CD8-positive, alpha-beta T cell (primary cell): ENCODE measurements at places on chromosomes 3 and 15.

DNA sequence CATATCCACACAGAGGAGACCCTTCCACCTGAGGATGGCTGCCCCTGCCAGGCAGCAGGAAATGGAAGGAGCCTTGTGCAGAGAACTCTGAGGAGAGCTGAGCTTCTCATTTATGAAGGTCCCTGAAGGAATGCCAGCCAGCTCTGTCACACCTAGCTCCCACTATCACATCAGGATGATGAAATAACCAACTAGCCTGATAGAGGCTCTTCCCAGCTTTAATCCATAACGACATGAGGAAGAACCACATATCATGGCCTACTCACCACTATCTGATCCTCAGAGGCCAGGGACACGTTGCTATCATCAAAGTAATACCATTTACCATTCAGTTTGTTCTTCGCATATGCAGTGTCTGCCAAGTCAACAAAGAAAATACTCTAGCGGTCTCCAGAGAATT is 1.5 kb upstream of the C3orf62 start:
- DNase-seq = no peak

DNA sequence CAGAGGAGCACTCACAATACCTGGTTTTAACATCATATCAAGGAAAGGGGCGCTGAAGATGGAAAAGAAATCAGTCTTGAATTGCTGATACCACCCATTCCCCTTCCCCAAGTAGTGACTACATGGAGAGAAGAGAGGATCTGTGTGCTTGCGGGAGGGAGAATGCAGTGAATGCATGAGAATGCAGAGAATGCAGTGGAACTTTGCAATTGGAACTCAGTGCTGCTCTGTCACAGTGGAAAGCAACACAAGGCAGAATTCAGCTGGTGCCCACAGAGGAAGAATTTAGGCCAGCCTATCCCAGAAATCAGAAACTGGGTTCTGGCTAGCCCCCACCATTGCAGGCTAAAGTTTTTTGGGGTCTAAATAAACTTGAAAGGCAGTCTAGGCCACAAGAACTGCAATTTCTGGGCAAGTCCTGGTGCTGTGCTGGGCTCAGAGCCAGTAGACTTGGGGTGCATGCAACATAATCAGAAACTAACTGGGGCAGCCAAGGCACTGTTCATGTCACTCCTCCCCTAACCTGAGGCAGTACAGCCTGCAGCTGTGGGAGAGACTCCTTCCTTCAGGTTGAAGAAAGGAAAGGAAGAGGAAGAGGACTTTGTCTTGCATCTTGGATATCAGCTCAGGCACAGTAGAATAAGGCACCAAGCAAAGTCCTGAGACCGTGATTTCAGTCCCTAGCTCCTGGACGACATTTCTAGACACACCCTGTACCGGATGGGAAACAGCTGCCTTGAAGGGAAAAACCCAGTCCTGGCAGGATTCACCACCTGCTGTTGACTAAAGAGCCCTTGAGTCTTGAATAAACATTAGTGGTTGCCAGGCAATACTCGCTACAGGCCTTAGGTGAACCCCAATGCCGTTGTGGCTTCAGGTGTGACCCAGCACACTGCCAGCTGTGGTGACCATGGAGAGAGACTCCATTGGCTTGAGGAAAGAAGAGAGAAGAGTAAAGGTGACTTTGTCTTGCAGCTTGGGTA is 329.3 kb downstream of the TBL1XR1 start:
- no peak for DNase-seq

DNA sequence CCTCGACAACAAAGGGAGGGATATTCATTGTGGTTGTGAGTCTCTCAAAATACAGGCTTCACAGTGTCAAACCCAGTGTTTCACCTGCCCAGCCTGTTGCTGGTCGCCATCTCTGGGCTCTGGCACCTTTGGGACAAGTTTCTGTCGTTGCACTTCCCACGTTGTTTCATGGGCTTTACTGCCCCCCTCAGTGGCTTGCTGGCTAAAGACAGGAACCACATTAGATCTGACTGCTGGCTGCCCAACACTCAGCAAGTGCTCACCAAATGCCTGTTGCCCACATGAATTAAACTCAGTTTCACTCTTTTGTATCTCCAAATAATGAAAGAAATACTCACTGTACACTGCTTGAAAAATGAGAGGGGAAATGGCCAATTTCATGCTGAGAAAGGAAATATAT is 27.6 kb downstream of the FOXL2 start:
- DNase-seq = no peak

DNA sequence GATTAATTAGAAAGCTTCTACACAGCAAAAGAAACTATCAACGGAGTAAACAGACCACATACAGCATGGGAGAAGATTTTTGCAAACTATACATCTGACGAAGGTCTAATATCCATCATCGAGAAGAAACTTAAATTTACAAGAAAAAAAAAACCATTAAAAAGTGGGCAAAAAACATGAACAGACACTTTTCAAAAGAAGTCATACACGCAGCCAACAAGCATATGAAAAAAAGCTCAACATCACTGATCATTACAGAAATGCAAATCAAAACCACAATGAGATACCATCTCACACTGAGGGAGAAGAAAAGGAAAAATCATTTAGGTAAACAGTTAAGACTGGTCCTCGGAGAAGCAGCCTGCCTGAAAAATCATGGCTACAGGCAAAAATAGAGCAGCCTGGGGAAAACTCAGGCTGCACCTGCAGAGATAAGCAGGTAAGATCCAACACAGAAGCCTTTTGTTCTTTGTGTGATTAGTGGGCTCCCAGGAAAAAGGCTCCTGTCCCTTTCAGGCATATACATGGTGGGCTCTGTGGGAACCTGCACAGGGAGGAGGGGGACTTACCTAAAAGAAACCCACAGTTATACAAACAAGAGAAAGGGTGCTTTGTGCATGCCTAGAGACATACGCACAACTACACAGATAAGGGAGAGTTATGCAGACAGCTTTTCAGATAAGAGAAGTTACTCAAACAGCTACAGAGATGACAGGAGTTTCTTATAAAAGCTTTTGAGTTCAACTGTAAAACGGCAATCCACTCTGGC is 49.3 kb downstream of the C3orf70 start:
- no peak for DNase-seq

DNA sequence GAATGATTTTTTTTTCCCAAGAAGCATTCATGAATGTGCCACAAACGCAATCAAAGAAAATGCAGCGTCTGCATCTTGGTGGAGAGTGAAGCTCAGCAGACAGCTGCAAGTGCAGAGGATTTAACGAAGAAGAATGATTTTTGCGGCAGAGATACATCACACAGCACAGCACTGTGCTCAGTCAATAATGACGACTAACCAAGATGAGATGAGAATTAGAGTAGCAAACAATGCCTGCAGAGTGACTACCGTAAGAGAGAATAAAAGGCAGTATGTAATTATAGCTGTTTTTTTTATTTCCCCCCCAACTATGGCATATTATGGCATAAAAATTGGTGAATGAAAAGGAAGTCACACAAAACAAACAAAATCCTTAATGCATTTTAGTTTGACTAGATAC is 218.0 kb upstream of the ROBO1 start:
- DNase-seq = no peak

- no peak for DNase-seq
Measured at GRCh38 chr3:72465853-72466252, 382.4 kb downstream of the SHQ1 start.

DNA sequence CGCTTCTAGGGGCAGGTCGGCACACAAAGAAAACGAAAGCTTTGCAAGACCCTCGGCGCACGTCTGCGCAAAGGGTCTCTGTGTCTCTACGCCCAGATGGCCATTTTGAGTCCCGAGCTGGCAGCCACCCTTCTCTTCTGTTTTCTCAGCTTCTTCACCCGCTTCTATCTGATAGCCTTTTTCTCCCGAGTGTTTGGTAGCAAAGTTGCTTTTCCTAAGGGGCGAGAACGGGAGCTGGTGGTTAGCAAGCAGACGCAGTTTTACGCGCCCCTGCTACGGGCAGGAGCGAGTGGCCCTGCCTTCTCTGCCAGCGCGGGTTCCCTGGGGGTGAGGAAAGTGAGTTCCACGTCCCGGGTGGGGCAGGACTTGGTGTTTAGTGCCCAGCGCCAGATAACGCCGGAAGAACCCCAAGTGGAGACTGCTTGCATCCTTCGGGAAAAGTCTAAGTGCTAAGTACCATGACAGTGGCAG is 2.9 kb upstream of the MKRN2 start:
- DNase-seq = no peak

- DNase-seq = no peak
Measured at GRCh38 chr3:128554100-128554464, 61.1 kb upstream of the GATA2 start.

DNA sequence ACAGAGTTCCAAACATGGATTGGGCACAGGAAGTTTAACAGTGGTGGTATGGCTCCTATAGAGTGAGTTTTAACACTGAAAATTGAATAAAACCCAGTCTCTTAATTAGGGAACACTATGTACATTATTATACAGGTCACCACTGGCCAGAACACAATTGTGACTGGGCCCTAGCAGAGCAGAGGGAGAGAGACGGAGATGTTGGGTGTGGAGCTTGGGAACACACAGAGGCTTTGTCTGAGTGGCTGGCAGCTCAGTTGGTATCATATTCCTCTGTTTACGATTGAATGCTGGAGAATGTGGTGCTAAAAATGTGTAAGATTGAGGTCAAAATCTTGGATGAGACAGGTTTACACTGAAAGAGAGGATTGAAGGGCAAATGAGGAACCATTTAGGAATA is 6.8 kb upstream of the MOBP start:
- no peak for DNase-seq

DNA sequence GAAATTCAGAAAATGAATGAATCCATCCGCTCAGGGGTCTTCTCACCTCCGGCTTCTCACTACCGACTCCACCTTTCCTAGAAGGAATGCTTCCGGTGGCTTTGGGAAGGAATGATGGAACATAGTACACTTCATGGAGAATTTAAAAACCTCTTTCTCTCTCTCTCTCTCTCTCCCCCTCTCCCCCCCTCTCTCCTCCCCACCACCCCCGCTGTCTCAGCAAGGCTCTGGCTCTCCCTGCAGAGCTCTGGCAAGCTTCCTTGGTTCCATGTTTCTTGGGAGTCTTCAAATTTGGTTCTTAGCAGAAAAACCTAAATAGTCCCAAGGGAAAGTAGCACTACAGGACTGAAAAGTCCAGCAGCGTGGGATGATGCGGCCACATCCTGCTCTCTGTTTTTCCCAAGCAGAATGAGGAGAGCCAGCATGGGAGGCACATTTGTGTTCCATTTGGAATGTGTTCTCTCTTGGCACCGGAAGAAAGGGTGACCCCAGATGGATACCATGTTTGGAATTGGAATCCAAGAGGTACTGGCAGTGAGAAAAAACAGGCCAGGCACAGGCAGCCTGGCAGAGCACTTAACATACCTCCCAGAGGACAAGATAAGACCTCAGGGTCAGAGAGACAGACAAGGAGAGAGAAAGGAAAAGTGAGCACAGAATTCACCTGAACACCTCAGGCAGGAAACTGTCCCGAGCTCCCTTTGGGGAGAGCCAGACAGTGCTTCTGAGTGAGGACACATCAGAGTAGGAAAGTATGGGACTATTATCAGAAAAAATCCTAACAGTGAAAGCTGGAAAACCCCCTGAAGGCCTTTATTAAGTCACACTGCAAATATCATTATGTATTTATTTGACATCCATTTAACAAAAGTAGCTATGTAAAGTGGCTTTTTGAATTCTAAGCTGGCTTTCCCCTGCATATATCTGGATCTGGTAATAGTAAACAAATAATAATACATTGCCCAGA is at the start of gene POPDC2:
TSS of gene POPDC2 (minus strand) at position 116 of the 967 bp plus-strand sequence. CDS start 166 bp downstream, outside the sequence.
- DNase-seq = no peak

DNA sequence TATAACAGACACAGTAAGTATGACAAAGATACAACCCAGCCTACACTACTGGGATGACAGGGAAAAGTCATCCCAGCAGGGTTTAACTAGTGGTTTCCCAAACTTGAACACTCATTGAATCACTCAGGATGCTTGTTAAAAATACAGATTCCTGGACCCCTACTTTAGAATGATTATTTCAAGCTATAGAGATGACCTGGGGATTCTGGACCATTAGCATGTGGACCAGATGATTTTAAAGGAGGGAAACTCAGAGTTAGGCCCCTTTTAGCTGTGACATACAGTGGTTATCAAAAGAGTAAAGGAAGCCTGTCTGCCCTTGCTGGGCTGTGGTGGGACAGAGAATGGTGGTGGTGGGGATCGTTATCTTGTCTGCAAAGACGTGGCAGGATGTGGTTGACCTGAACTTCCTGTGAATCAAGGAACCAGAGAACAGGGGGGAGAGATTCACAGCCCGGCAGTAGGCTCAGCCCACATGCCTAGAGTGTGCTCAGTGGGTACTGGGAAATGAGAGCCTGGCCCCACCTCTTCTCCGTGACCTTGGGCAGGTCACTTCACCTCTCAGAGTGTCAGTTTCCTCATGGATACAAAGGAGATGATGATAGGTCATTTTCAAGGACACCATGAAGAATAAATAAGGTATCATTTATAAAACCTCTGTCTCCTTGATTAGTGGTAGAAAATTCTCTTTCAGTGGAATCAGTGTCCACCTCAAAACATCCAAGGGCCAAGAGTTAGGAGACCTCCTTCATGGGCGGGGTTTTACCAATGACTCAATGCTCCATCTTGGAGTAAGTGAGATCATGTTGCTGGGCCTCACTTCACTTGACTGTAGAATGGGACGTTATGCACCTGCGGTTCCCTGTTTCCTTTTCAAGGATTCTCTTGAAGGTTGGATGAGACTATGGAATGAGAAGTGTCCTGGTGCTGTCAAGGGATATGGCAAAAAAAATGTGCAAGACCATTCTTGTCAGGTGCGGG is 306.5 kb downstream of the RPLP1 start:
- DNase-seq = peak; percentile 95

DNA sequence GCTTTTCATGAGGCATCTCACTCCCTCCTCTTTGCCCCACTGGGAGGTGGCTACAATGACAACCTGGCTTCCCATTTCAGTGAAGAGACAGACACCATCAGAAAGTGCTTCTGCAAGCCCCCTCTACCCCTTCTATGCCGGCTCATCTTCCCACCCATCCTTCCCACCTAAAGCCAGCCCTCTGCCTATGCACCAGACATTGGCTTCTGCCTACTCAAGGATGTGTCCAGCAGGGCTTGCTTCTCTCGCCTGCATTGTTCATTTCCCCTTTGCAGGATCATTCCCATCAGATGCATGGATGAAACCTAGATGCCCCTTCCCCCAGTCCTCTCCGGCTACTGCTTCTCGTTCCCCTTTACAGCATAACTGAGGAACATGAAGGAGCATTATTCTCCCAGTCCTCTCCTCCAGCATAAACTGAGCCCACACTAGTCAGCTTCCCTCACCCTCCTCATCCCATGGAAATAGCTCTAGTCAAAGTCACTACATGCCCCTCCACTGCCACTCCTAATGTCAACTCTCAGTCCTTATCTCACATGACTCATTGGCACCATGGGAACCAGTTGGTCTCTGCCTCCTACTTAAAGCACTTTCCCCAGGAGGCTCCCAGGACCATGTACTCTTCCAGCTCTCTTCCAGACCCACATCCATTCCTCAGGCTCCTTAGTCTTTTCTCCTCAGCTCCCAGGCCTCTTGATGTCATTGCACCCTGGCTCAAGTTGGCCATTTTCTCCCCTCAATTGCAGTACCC is 47.9 kb downstream of the TM2D3 start:
- DNase-seq = no peak

DNA sequence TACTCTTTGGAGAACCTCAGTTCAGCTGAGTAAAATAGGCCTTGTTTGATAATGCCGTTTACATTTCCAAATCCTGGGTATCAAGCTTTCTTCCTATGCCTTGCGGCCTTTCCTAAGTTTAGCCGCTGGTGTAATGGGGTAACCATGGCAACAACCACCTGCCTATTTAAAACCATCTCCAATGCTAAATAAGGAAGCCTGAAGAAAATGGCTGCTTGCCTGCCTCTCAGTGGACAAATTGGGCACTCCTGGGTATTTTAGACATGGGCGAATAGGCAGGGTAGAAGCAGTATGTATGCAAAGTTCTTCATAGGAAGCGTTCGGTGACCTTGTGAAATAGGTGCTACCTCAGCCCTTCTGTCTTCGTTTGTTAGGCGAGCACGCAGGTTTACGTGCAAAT is 122.7 kb downstream of the DGKG start:
- no peak for DNase-seq
